Stimulated activated CD8-positive, alpha-beta memory T cell treated with anti-CD3 and anti-CD28 coated beads, Interleukin-7, amount 100 ng/mL, for 1 hour (primary cell): ENCODE measurements at places on chromosomes 7 and 10.

DNA sequence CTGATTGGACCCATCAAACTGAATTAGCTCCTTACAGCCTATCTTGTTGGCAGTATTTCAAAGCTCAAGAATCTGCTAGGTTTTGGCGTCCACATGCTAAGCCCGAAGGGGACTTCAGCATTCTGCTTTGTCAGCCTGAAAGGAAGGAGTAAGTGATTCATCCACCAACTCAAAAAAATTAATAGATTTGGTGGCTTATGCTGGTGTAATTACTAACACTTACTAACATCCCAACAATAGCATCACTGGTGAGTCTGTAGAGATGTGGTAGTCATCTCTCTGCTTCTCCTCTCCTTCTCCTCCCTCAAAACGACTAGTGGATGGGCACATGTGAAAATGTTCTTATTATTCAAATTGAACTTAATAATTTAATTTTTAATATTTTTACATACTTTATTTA is 53.8 kb upstream of the EGR2 start:
- no peak for DNase-seq

DNA sequence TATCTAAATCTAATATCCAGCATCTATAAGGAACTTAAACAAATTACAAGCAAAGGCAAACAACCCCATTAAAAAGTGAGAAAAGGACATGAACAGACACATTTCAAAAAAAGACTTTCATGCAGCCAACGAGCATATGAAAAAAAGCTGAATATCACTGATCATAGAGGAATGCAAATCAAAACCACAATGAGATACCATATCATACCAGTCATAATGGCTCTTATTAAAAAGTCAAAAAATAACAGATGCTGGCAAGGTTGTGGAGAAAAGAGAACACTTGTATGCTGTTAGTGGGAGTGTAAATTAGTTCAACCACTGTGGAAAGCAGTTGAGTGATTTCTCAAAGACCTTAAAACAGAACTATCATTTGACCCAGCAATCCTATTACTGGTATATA is 334.4 kb upstream of the CACNA2D1 start:
- no peak for DNase-seq

GRCh38 chr7:90945104-90945787 is 319.0 kb upstream of the FZD1 start:
- no peak for DNase-seq

DNA sequence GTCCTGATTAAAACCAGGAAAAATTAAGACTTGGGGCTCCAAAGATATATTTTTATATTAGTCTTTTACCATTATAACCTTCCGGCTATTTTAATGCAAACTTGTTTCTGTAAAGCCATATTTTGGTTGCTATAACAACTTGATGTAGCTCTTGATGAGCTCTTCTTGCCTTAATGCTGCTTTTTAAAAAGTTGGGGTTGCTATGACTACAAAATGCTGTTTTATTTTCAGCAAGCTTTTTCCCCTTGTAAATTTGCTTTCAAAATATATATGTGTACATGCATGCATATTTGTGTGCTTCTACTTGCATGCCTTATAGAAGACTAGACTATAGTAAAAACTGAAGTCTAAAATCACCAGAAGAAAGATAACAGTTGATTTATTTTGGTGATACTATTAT is 99.7 kb downstream of the CSTF2T start:
- no peak for DNase-seq

- no peak for DNase-seq
These were observed 155.1 kb downstream of the ZNF22 start for GRCh38 chr10:45155784-45156183.

- DNase-seq = no peak
These were observed 203.9 kb upstream of the CHRM2 start for GRCh38 chr7:136664537-136664936.

- DNase-seq = no peak
These were observed 18.9 kb upstream of the GPR22 start for GRCh38 chr7:107450970-107451369.
